ENCODE measurements at places on chromosomes 1 and 21.

DNA sequence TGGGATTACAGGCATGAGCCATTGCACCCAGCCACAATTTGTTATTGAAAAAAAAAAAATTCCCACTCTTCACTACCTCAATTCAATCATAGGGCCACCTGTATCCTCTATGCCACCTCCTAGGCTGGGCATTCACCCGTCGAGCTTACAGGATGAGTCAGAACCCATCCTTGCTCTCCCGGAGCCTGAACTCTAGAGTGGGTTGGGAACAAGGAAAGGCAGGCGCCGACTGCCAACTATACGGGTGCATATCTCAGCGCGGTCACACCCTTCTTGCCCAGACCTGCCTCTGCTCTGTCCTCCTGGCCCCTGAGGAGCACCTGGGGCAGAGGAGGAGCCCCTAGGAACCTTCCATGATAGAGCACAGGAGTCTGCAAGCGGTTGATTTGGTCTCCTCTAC is 21.4 kb upstream of the LBR start:
- no peak for DNase-seq

- no peak for DNase-seq
Observed at GRCh38 chr1:115647507-115647906, 5.7 kb downstream of the VANGL1 start.

- DNase-seq = no peak
Observed at GRCh38 chr1:238265866-238266265, 375.1 kb upstream of the ZP4 start.

DNA sequence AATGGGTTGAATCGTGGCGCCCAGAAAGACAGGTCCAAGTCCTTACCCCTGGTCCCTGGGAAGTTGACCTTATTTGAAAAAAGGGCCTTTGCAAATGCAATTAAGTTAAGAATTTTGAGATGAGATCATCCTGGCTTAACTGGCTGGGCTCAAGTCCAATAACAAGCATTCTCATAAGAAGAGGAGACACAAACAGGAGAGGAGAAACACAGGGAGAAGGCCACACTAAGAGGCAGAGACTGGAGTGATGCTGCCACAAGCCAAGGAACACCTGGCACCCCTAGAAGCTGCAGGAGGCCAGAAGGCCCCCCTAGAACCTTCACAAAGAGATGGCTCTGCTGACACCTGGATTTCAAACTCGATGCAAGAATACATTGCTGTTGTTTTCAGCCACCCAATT is 44.6 kb downstream of the PDPN start:
- no peak for DNase-seq

- no peak for DNase-seq
Observed at GRCh38 chr1:29695036-29695435, 458.7 kb downstream of the PTPRU start.

DNA sequence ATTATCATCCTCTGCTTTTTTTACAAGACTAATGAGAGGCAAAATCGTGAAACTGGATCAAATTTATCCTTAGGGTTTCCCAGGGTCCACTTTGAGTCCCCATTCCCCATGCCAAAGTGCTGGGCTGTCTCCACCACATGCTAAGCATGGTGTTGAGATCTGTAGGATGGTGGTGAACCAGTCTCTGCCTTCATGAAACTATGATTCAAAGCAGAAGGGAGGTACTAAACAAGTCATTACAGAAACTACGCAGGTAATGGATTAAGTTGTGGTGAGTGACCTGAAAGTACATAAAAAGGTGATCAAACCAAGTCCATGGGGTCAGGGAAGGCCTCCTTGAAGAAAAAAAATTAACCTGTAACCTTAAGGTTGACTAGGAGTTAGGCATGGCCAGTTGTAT is 265.2 kb downstream of the ATG4C start:
- DNase-seq = no peak

DNA sequence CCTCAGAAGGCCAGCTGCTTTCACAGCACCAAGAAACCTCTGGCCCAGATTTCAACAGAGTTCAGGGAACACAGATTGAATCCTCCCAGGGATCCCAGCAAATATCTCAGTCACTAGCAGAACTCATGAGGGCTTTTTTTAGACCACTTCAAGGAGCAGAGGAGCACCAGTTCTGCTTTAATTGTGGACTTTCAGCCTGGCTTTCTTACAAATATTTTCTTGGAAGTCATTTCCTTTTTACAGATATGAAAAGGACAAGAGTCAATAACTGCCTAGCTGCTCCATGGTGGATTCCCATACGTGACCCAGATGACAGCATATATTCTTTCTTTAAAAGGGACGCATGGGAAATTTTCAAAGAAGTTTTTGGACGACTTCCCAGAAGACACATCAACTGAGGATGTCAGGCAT is 6.4 kb upstream of the LRRC8B start:
- no peak for DNase-seq

GRCh38 chr1:102970496-102971078 is 137.7 kb downstream of the COL11A1 start:
- peak; percentile 61 for DNase-seq

GRCh38 chr1:244732851-244733450 is 80.0 kb downstream of the DESI2 start:
- DNase-seq = no peak

- no peak for DNase-seq
Observed at GRCh38 chr1:41576620-41577019, 92.1 kb upstream of the EDN2 start.

GRCh38 chr1:92705446-92705845 is 79.5 kb downstream of the EVI5 start:
- DNase-seq = no peak

GRCh38 chr1:64748222-64748621 is 3.3 kb downstream of the RAVER2 start:
- no peak for DNase-seq

- DNase-seq = no peak
Observed at GRCh38 chr1:39826583-39826982, 37.9 kb upstream of the BMP8B start.

- DNase-seq = no peak
Observed at GRCh38 chr1:245094092-245094491, 60.7 kb upstream of the KIF26B start.

GRCh38 chr1:96723377-96723776 is 1.8 kb downstream of the PTBP2 start:
- DNase-seq = no peak

DNA sequence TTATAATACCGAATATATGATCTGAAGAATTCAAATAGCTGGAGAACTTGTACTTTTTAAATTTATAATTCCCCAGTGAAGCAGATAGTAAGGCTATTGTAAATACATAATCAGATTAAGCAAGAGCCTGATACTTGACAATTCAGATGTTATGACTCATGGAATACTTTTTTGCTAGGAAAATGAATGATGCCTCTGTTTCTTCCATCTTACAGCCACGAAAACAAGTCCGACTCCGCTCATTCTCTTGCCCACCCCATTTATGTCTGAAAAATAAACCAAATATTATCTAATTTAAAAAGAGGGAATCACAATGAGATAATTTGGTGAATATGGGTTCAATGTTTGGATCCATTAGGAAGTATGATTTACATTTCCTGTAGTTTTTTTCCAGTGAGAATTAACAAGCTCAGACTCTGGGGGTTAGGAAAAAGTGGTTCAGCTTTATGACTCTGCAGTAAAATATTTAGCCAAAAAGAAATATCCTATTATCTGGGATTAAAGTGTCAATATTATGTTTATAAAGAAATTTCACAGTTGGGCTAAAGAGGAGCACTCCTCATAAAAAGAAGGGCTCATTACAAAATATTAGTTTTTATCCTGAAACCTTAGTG is 50.4 kb upstream of the DAB1 start:
- DNase-seq = no peak

DNA sequence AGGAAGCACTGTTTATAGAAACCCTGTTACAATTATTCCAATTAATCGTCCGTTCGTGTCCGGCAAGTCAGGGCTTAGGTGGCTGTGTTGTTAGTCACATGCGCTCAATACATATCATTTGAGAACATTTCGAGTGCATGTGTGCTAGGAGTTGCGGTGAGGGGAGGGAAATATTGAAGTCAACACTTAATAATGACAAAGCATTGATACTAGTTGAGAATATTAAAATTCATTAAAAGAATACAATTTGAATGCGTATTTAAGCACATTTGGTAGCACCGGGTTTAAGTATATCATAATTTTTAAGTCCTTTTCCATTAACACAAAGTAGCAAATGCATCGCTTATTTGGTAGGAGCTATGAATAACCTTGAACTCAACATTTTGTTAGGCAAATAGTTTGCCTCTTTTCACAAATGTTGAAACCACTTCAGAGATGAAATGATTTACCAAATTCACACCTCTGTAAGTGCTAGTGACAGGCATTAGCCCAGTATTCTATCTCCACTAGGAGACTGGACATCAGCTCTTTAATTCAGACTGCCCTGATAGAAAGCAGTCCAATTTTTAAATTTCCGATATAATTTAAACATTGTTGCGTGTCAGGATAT is 1.1 kb upstream of the SERBP1 start:
- DNase-seq = no peak

- DNase-seq = peak; percentile 36
Observed at GRCh38 chr1:19344372-19344810, 32.3 kb downstream of the SLC66A1 start.

- no peak for DNase-seq
Observed at GRCh38 chr1:153288634-153289275, 24.0 kb downstream of the PGLYRP3 start.
